Neural crest cell (in vitro differentiated cells): ENCODE measurements at places on chromosomes 3 and 15.

- H3K4me3 ChIP-seq: no peak overlapping the region
- no peaks in the 10 kb centered on the region for H3K36me3 ChIP-seq
- H3K27ac ChIP-seq: no peak overlapping the region
- DNase-seq: no peak
Observed at GRCh38 chr3:195821403-195822130, 9.8 kb upstream of the MUC4 start.

DNA sequence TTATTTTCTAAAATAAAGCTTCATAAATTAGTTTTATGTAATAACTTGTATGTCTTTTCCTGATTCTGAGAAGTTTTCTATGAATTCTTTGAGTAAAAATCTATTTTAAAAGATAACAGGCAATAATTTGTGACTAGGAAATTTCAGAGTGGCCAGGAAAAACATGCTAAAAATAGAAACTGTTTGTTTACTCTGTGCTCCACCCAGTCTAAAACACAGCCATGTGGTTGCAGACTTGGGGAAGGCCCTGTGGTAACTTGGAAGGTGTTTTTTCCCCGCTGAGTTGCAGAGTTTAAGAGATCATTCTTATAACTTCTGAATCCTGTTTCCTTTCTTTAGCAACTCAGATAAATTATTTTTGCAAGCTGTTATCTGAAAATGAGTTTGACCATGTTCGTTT lies 21.9 kb downstream of the PLCL2 start:
- no peak overlapping the region for H3K27ac ChIP-seq
- no peak overlapping the region for H3K4me3 ChIP-seq
- no peak for DNase-seq
- H3K4me1 ChIP-seq: peaks cover 5% of the 10 kb centered on the region

DNA sequence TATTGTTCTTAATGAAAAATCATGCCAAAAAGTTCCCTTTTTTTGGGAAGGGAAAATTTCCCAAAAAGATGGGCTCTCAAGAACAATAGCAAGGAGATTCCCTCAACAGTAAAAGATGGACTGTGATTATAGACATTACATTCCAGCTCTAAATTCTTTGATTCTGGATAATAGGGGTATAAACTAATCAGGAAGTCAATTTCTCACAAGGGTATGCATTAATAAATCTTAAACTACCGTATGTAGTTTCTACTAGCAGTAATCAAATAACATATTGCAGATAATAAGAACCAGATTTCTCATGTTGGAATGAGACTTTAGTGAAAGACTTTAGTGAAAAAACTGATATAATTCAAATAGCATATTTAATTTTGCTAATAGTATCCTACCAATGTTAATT lies 144.8 kb upstream of the PTPRG start:
- H3K27ac ChIP-seq: no peak overlapping the region
- DNase-seq: no peak
- no peaks in the 10 kb centered on the region for H3K36me3 ChIP-seq
- H3K4me1 ChIP-seq: peaks cover 2% of the 10 kb centered on the region
- H3K4me3 ChIP-seq: no peak overlapping the region
- no peaks in the 10 kb centered on the region for H3K27me3 ChIP-seq

GRCh38 chr15:74525945-74526344 lies 15.1 kb upstream of the ARID3B start:
- no peaks in the 10 kb centered on the region for H3K27me3 ChIP-seq
- no peak for DNase-seq
- no peak overlapping the region for H3K27ac ChIP-seq
- H3K4me1 ChIP-seq: peaks cover 3% of the 10 kb centered on the region
- H3K36me3 ChIP-seq: no peaks in the 10 kb centered on the region

DNA sequence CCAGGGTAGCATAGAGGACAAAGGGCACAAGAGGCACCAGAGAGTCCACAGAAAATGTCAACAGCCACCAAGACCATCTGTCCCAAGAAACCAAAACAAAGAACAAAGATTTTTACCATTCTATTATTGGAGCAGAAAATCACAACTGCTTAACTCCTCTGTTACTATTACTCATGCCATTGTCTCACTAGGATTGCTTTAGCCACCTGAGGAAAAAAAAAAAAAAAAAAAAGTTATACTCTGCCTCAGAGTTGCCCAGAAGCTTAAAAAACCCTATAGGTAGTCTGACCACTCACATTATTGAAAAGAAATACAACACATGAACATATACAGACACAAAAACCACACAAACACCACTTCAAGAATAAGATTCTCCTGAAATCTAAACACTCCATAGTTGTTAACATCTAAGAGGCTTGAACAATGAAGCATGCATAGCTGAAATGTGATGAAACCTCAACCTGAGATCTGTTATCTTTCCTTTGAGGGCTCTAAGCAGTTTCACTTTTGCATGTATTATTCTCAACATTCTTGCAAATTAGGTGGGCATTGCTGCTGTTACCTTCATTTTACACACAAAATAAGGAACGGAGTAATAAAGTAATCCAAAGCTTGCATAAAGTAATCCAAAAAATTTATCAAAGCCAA lies 85.4 kb downstream of the IGSF11 start:
- no peak overlapping the region for H3K4me3 ChIP-seq
- H3K36me3 ChIP-seq: peaks cover 2% of the 10 kb centered on the region
- H3K27me3 ChIP-seq: no peaks in the 10 kb centered on the region
- H3K27ac ChIP-seq: no peak overlapping the region
- peaks cover 4% of the 10 kb centered on the region for H3K4me1 ChIP-seq
- no peak for DNase-seq

DNA sequence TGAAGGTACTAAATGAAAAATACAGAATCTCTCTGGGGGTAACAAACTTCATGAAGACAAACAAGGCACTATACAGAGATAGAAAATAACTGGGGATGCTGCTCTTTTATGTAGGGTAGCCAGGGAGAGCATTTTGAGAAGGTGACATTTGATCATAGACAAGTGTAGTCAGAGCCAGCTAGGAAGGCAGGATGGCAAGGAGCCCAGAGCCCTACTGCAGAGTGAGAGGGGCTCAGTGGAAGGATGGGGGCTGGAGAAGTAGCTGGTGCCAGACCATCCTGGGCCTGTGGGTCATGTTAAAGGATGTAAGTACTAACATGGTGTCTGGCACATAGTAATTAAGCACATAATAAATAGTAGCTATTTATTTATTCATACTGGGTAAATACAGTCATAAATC lies 133.6 kb downstream of the MEIS2 start:
- DNase-seq: no peak
- H3K4me3 ChIP-seq: no peak overlapping the region
- no peaks in the 10 kb centered on the region for H3K36me3 ChIP-seq
- no peaks in the 10 kb centered on the region for H3K27me3 ChIP-seq

- H3K36me3 ChIP-seq: peaks cover 9% of the 10 kb centered on the region
- H3K4me1 ChIP-seq: peaks cover 11% of the 10 kb centered on the region
- no peaks in the 10 kb centered on the region for H3K27me3 ChIP-seq
- H3K27ac ChIP-seq: peak overlapping the region; percentile 39
- no peak overlapping the region for H3K4me3 ChIP-seq
Observed at GRCh38 chr3:127182848-127183714, 9.8 kb upstream of the PRR23E start.

- DNase-seq: no peak
- peaks cover 17% of the 10 kb centered on the region for H3K4me1 ChIP-seq
- H3K4me3 ChIP-seq: no peak overlapping the region
- peaks cover 10% of the 10 kb centered on the region for H3K36me3 ChIP-seq
- H3K27me3 ChIP-seq: no peaks in the 10 kb centered on the region
Observed at GRCh38 chr15:57003418-57003817, 85.0 kb downstream of the TCF12 start.

- H3K27ac ChIP-seq: no peak overlapping the region
- no peaks in the 10 kb centered on the region for H3K36me3 ChIP-seq
- H3K4me1 ChIP-seq: peaks cover 6% of the 10 kb centered on the region
- no peak overlapping the region for H3K4me3 ChIP-seq
Observed at GRCh38 chr3:55639896-55640765, 153.0 kb upstream of the WNT5A start.

GRCh38 chr15:56537881-56538280 lies 72.9 kb upstream of the MNS1 start:
- no peak for DNase-seq
- no peak overlapping the region for H3K4me3 ChIP-seq

DNA sequence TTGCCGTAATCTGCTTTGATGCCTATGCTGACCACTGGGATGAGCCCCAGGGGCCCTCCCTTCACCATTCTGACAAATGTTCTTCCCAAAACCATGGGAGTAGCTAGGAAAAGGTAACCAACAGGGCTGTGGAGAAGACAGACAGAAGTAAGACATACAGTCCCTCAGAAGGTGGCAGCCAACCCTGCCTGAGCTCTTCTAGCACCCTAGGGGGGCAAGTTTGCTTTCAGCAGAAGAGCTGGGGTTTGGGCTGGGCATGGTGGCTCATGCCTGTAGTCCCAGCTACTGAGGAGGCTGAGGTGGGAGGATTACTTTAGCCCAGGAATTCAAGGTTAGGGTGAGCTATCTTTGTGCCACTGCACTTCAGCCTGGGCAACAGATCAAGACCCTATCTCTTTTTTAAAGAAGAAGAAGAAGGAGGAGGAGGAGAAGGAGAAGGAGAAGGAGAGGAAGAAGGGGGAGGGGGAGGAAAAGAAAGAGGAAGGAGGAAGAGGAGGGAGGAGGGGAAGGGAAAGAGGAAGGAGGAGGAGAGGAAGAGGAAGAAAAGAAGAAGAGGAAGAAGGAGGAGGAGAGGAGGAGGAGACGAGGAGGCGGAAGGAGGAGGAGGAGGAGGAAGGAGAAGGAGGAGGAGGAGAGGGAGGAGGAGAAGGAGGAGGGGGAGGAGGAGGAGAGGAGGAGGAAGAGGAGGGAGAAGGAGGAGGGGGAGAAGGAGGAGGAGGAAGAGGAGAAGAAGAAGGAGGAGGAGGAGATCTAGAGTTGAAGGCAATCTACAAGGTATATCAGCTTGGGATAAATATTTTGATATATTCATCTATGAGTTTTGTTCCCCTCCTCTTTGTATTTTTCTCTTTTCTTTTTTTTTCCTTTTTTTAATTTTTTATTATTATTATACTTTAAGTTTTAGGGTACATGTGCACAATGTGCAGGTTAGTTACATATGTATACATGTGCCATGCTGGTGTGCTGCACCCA lies 44.9 kb upstream of the ABHD2 start:
- no peak for DNase-seq
- H3K36me3 ChIP-seq: no peaks in the 10 kb centered on the region
- H3K4me1 ChIP-seq: no peaks in the 10 kb centered on the region

- no peak for DNase-seq
- peaks cover 5% of the 10 kb centered on the region for H3K36me3 ChIP-seq
- peaks cover 13% of the 10 kb centered on the region for H3K4me1 ChIP-seq
- no peaks in the 10 kb centered on the region for H3K27me3 ChIP-seq
Observed at GRCh38 chr3:111712294-111713167, 117.4 kb upstream of the ZBED2 start.

DNA sequence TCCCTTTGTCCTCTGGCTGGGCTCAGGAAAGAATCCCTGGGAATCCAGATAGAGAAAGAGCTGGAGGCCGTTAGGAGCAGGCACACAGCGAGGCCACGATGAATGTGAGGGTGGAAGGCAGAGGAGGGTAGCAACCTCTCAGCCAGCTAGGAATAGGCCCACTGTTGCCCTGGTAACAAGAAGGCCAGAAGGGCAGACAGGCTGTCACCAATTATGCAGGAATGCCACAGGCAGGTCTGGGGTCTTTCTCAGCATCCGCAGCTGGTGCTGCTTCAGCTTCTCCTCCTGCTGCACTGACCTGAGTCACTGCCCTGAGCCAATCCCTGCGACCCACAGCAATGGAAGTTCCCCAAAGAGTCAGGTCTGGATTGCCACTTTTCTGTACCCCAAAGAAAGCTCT lies 62.8 kb upstream of the C3orf80 start:
- no peaks in the 10 kb centered on the region for H3K27me3 ChIP-seq
- peak overlapping the region; percentile 89 for H3K27ac ChIP-seq
- DNase-seq: peak; percentile 55
- H3K36me3 ChIP-seq: no peaks in the 10 kb centered on the region
- H3K4me3 ChIP-seq: peak overlapping the region; percentile 42

GRCh38 chr3:103554451-103554850 lies 1119.6 kb downstream of the ZPLD1 start:
- H3K27me3 ChIP-seq: no peaks in the 10 kb centered on the region
- no peaks in the 10 kb centered on the region for H3K4me1 ChIP-seq
- no peak overlapping the region for H3K4me3 ChIP-seq
- no peak overlapping the region for H3K27ac ChIP-seq
- no peak for DNase-seq

GRCh38 chr3:10628891-10629670 lies 123.7 kb upstream of the ATP2B2 start:
- peak overlapping the region; percentile 72 for H3K27ac ChIP-seq
- H3K4me1 ChIP-seq: no peaks in the 10 kb centered on the region
- no peak overlapping the region for H3K4me3 ChIP-seq

DNA sequence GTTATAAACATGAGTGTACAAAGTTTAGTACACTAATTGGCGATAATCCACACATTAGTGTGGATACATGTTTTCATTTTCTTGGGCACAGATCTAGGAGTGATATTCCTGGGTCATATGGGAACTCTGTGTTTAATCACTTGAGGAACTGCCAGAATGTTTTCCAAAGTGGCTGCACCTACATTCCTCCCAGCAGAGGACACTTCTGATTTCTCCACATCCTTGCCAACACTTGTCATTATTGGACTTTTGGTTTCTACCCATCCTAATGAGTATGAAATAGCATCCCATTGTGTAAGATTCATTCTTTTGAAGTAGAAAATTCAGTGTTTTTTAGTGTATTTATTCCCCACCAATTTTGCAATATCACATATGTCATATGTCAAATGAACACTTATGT lies 53.6 kb downstream of the CFAP92 start:
- no peaks in the 10 kb centered on the region for H3K4me1 ChIP-seq
- H3K36me3 ChIP-seq: no peaks in the 10 kb centered on the region
- no peak for DNase-seq
- no peak overlapping the region for H3K4me3 ChIP-seq
- no peak overlapping the region for H3K27ac ChIP-seq
